RKO (cell line): ENCODE measurements at places on chromosomes 1 and 21.

DNA sequence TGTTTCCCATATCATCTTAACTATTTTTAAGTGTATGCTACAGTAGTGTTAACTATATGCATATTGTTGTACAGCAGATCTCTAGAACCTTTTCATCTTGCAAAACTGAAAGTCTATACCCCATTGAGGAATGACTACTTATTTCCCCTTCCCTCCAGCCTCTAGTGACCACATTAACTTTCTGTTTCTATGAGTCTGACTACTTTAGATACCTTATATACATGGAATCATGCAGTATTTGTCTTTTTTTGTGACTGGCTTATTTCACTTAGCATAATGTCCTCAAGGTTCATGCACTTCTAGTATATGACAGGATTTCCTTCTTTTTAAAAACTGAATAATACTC is 96.5 kb upstream of the BTG3 start:
- no peak for DNase-seq

- no peak for DNase-seq
Observed at GRCh38 chr21:26140926-26141325, 29.6 kb downstream of the APP start.

- no peak for DNase-seq
Observed at GRCh38 chr1:28010969-28011368, 51.2 kb downstream of the XKR8 start.

DNA sequence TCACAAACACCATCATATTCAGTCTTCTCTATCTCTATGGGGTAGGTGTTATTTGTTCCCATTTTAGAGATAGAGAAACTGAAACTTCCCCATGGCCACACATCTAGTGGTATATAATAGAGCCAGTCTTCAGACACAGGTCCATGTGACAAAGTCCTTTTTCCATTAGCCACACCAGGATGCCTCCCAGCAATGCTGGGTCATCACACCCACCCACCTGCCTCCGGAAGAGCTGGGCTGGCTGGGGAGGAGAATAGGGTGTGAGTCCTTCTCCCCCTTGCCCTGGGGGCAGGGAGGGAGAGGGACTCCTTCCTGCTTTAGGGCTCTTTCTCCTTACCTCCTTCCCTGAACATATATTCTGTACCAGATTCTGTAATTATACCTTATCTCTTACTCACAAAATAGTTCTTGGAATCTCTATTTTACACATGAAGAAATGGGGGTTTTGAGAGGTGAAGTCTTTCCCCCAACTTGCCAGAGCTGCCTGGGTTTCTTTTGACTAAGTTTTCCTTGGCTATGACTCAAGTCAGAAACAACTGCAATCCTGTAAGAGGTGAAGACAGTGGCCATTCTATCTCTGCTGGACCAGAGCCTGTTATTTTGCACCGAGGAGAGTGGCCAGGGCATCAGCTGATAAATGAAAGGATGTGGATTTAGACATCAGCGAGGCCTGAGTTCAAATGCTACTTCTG is 30.0 kb downstream of the SOX13 start:
- DNase-seq: no peak

- no peak for DNase-seq
Observed at GRCh38 chr1:233140974-233141373, 154.6 kb downstream of the PCNX2 start.

DNA sequence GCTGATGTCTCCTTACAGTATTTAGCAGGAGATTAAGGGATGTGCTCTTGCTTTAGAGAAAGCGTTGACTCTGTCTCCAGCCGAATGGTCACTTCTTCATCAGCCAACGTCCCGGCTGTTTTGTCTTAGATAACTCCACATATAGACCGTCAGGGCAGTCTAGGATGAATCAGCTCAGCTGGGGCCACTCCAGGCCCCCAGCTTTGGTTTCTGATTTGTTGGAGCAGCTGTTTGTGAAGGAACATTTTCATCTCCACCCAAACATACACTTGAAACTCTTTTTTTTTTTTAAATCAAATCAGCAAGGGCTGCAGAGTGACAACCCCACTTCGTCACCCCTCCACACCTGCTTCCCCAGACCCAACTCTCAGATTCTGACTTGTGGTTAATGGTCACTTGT is 206.1 kb upstream of the GALNT2 start:
- DNase-seq: no peak

- peak; percentile 57 for DNase-seq
Observed at GRCh38 chr1:210597555-210598134, 268.9 kb downstream of the HHAT start.

GRCh38 chr1:155192346-155193274 is 15.1 kb downstream of the THBS3 start:
- no peak for DNase-seq

- no peak for DNase-seq
Observed at GRCh38 chr1:225597926-225598575, 54.9 kb downstream of the ENAH start.

DNA sequence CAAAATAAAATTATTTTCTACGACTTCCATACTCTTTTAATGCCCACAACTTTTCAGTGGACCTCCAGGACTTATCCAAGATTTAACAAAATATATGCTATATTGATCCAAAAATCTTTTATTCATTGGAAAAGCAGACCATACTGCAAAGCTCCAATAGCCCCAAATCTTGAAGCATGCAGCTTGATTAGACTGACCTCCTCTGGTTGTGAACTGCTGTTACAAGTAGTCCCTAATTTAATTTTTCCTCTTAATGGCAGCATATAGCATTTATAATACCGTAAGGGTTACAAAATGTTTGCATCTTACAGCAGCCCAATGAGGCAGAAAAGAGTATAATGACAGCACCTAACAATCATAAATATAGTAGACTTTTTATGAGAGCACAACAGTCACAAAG is 49.8 kb downstream of the TPR start:
- peak; percentile 57 for DNase-seq

GRCh38 chr1:30905916-30906620 is 2.5 kb downstream of the SDC3 start:
- no peak for DNase-seq

GRCh38 chr1:46719689-46720088 is 775 bp upstream of the EFCAB14 start:
- DNase-seq: peak; percentile 43

- DNase-seq: no peak
Observed at GRCh38 chr1:116308276-116308675, 64.8 kb upstream of the ATP1A1 start.

DNA sequence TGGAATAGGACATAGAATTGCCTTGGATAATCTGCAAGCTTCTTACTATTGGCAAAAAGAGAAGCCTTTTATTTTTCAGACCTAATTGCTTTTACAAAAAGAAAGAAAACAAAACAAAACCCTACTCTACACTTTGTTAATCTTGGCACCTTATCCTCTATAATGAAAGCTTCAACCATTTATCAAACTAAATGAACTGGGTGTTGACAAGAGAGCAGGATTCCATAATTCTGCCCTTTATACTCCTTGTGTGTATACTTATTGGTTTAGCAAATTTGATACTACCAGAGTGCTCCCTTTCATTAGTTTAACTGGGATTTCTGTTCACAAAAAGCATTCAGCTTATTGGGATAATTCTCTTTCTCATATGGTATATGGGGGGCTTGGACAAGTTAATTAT is 3.0 kb upstream of the TMCC2 start:
- DNase-seq: no peak

GRCh38 chr1:235045034-235045690 is 83.5 kb downstream of the TOMM20 start:
- DNase-seq: no peak

- no peak for DNase-seq
Observed at GRCh38 chr1:43947874-43948437, 1.2 kb downstream of the IPO13 start.
